Endodermal cell (in vitro differentiated cells): ENCODE measurements at places on chromosomes 3 and 15.
A peak's percentile ranks its signal among the peaks of the same experiment; 100 is the strongest.

DNA sequence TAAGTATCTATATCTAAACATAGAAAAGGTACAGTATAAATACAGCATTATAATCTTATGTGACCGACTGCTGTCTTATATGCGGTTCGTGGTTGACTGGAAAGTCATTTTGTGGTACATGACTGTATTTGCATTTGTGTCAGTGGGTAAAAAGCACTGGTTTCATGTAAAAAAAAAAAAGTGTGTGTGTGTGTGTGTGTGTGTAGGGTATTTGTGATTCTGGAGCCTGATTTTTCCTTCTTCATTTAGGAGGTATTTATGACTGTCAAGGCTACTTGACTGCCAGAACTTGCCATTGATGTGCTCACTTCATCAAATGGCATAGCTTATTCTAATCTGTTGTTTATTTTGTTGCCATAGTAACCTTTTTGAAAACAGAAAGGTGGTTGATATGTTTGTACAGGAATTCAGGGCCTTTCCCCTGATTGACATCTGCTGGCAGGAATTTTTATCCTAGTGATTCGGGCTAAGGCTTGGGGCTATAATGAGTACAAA lies 63.2 kb downstream of the AKAP13 start:
- H3K4me3 ChIP-seq, result no peak overlapping the region
- peak overlapping the region; percentile 86 for H3K27ac ChIP-seq
- peaks cover 13% of the 10 kb centered on the region for H3K36me3 ChIP-seq
- peak; percentile 44 for DNase-seq
- H3K27me3 ChIP-seq, result no peaks in the 10 kb centered on the region
- H3K4me1 ChIP-seq, result peaks cover 23% of the 10 kb centered on the region

DNA sequence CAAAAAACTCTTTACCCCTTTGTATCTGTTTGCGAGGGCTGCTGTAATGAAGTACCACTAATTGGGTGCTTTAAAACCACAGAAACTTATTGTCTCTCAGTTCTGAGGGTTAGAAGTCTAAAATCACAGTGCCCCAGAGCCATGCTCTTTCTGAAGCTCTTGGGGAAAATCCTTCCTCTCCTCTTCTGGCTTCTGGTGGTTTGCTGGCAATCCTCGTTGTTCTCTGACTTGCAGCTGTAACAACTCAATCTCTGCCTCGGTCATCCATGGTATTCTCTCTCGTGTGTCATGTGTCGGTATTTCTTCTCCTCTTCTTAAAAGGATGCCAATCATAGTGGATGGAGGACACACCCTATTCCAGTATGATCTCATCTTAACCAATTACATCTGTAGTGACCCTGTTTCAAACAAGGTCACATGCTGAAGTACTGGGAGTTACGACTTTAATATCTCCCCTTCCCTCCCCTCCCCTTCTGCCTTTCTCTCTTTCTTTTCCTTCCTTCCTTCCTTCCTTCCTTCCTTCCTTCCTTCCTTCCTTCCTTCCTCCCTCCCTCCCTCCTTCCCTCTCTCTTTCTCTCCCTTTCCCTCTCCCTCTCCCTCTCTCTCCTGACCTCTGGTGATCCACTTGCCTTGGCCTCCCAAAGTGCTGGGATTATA lies 6.5 kb upstream of the ARL8B start:
- no peaks in the 10 kb centered on the region for H3K4me1 ChIP-seq
- H3K27ac ChIP-seq, result no peak overlapping the region
- no peak overlapping the region for H3K4me3 ChIP-seq
- H3K27me3 ChIP-seq, result no peaks in the 10 kb centered on the region
- DNase-seq, result no peak

- H3K4me3 ChIP-seq, result no peak overlapping the region
- DNase-seq, result peak; percentile 64
- H3K36me3 ChIP-seq, result no peaks in the 10 kb centered on the region
- H3K27me3 ChIP-seq, result no peaks in the 10 kb centered on the region
Measured at GRCh38 chr3:7332696-7333095, 471.8 kb downstream of the GRM7 start.

DNA sequence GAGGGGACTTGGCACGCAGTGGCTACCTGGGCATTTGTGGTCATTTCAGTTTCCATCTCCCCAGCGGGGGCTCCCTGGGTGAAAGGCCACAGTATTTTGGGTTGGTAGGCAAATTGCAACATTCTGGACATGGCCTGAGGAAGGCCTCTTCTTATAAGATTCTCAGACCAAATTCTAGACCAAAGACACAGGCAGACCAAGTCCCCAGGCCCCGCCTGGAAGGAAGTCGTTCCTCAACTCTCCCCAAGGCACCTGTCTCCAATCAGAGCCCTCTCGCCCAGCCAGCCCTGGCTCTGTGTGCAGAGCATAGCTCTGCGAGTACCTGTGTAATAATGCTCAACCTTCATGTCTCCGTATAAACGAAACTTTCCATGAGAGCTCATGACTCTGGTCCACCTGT lies 53.1 kb downstream of the GRIP2 start:
- H3K27ac ChIP-seq, result no peak overlapping the region
- H3K4me3 ChIP-seq, result no peak overlapping the region
- H3K4me1 ChIP-seq, result no peaks in the 10 kb centered on the region
- H3K27me3 ChIP-seq, result no peaks in the 10 kb centered on the region

- DNase-seq, result no peak
- H3K27ac ChIP-seq, result no peak overlapping the region
- peaks cover 3% of the 10 kb centered on the region for H3K36me3 ChIP-seq
- no peaks in the 10 kb centered on the region for H3K27me3 ChIP-seq
Measured at GRCh38 chr15:98842973-98843285, 164.7 kb downstream of the PGPEP1L start.

GRCh38 chr3:10289077-10289476 lies 3.7 kb downstream of the GHRL start:
- H3K27me3 ChIP-seq, result no peaks in the 10 kb centered on the region
- peaks cover 21% of the 10 kb centered on the region for H3K36me3 ChIP-seq
- H3K27ac ChIP-seq, result no peak overlapping the region

DNA sequence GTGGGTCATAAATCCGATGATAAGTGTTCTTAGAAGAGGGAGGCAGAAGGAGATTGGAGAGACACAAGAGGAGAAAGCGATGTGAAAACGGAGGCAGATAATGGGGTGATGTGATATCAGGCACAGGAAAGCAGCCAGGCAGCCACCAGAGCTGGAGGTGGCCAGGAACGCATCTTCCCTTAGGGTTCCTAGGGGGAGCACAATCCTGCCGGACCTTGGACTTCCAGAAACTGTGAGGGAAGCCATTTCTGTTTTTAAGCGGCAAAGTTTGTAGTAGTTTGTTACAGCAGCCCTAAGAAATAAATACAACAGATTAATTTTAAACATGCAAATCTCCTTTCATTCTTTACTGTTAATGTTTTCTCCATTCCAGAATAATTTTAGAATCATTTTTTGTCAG lies 259.9 kb upstream of the TMC3 start:
- H3K36me3 ChIP-seq, result no peaks in the 10 kb centered on the region

DNA sequence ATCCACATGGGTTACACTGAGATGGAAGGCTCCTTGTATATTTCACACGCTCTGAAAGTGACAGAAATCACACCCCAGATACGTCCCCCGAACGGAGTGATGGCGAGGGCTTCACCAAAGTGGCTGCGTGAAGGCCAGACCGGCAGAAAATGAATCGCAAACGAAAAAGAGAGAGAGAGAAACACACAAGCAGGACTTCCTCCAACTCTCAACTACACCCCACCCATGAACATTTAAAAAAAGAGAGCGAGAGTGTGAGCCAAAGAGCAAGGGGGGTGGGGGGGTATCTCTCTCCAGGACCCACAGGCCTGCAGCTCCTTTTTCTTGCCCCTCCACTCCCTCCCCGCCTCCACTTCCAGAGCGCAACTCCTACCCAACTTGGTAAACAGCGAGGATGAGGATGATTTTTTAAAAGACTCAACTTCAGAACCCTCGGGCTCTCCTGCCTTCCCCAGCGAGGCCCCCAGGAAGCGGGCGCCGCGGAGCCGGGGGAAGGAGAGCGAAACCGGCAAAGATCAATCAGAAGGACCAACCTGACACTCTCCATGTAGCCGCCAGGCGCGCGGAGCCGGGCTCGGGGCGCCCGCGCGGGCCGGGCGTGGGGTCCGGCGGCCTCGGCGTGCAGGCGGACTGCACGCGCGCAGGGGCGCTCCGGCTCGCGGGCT lies 519.1 kb downstream of the FOXP1 start:
- peak overlapping the region; percentile 88 for H3K4me3 ChIP-seq
- peaks cover 15% of the 10 kb centered on the region for H3K27me3 ChIP-seq
- peak overlapping the region; percentile 71 for H3K27ac ChIP-seq

- H3K36me3 ChIP-seq, result no peaks in the 10 kb centered on the region
- H3K27me3 ChIP-seq, result no peaks in the 10 kb centered on the region
- DNase-seq, result no peak
- no peak overlapping the region for H3K27ac ChIP-seq
- H3K4me3 ChIP-seq, result no peak overlapping the region
Measured at GRCh38 chr3:178284181-178284580, 252.1 kb upstream of the KCNMB2 start.

GRCh38 chr3:64563751-64564150 lies 124.0 kb downstream of the ADAMTS9 start:
- no peak for DNase-seq
- H3K4me3 ChIP-seq, result no peak overlapping the region

- H3K27me3 ChIP-seq, result no peaks in the 10 kb centered on the region
- DNase-seq, result peak; percentile 63
- H3K27ac ChIP-seq, result no peak overlapping the region
- H3K4me3 ChIP-seq, result no peak overlapping the region
- peaks cover 11% of the 10 kb centered on the region for H3K36me3 ChIP-seq
Measured at GRCh38 chr3:90080988-90081387, 973.6 kb downstream of the EPHA3 start.

- H3K27ac ChIP-seq, result no peak overlapping the region
- H3K4me3 ChIP-seq, result no peak overlapping the region
- H3K4me1 ChIP-seq, result peaks cover 3% of the 10 kb centered on the region
- no peaks in the 10 kb centered on the region for H3K27me3 ChIP-seq
- peak; percentile 64 for DNase-seq
- H3K36me3 ChIP-seq, result no peaks in the 10 kb centered on the region
Measured at GRCh38 chr3:181948286-181948685, 236.6 kb downstream of the SOX2 start.

GRCh38 chr15:90054618-90055097 lies 47.6 kb downstream of the IDH2 start:
- peaks cover 5% of the 10 kb centered on the region for H3K4me1 ChIP-seq
- DNase-seq, result no peak
- no peaks in the 10 kb centered on the region for H3K36me3 ChIP-seq
- H3K27me3 ChIP-seq, result no peaks in the 10 kb centered on the region
- no peak overlapping the region for H3K27ac ChIP-seq

GRCh38 chr15:101003706-101004105 lies 84.5 kb downstream of the LRRK1 start:
- no peak overlapping the region for H3K27ac ChIP-seq
- H3K4me1 ChIP-seq, result no peaks in the 10 kb centered on the region
- H3K36me3 ChIP-seq, result no peaks in the 10 kb centered on the region

GRCh38 chr3:29892976-29893554 lies 612.2 kb downstream of the RBMS3 start:
- DNase-seq, result no peak
- H3K4me1 ChIP-seq, result no peaks in the 10 kb centered on the region
- no peak overlapping the region for H3K27ac ChIP-seq
- H3K4me3 ChIP-seq, result no peak overlapping the region
- no peaks in the 10 kb centered on the region for H3K36me3 ChIP-seq

DNA sequence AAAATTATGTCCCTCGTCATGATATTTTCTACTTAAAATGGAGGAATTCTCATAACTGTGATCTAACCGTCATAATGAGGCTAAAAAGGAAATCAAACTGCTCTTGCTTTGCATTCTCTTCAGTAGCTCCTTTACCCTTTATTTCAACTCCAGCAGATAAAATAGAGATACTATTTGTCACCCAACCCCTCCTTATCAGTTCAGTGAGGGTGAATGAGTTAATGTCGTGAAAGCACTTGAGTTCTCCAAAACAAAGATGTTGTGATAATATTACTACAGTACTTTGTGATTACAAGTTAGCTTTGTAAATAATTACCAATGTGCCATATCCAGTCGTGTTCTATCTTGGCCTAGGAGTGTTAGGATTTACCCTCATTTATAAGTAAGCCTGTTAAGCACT lies 63.4 kb upstream of the ANKRD28 start:
- no peak overlapping the region for H3K27ac ChIP-seq
- no peak for DNase-seq
- no peaks in the 10 kb centered on the region for H3K36me3 ChIP-seq
- no peaks in the 10 kb centered on the region for H3K27me3 ChIP-seq
- H3K4me3 ChIP-seq, result peak overlapping the region; percentile 76
- H3K4me1 ChIP-seq, result peaks cover 6% of the 10 kb centered on the region

- H3K27me3 ChIP-seq, result no peaks in the 10 kb centered on the region
- no peaks in the 10 kb centered on the region for H3K36me3 ChIP-seq
- H3K4me1 ChIP-seq, result no peaks in the 10 kb centered on the region
- no peak overlapping the region for H3K27ac ChIP-seq
Measured at GRCh38 chr3:50231581-50231980, 4.4 kb upstream of the GNAI2 start.

DNA sequence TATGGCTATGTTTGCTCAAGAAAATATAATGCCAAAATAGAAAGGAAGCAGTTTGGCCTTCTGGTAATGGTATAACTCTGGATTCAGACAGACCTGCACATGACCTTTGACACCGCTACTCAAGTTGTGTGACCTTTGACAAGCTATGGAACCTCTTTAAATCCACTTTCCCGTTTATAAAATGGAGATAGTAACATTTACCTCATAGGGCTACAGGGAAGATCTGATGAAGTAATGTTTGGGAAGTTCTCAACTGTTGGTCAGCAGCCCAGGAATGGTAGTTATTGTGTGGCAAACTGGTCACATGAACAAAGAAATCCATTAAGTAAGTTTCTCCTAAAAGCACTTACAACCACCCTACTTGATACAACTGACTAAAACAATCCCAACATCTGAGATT lies 95.1 kb upstream of the PHLDB2 start:
- H3K4me3 ChIP-seq, result no peak overlapping the region
- no peak for DNase-seq
- no peak overlapping the region for H3K27ac ChIP-seq
- no peaks in the 10 kb centered on the region for H3K36me3 ChIP-seq

DNA sequence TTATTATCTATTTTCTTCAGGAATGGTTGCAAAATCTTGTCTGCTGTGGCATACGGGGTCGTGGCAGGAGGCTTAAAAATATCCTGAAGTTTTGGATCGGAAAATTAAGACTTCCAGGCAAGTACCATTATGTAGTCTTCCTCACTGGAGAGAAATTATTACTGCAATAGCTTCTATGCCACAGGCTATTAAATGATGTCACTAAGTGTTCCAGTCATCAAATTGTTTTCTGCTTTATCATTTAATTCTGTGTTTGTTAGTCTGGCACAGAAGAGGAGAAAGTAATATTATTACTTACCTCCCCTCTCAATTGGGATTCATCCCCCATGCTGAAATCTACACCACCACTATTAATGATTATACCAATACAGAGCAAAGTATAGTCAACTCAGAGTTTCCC lies 378.2 kb upstream of the ALCAM start:
- H3K4me1 ChIP-seq, result no peaks in the 10 kb centered on the region
- no peak overlapping the region for H3K27ac ChIP-seq
- H3K4me3 ChIP-seq, result no peak overlapping the region
- no peaks in the 10 kb centered on the region for H3K36me3 ChIP-seq
